ENCODE measurements at places on chromosomes 5 and 9.

GRCh38 chr5:159098603-159099436, 896 bp downstream of the EBF1 start:
- DNase-seq, result no peak

DNA sequence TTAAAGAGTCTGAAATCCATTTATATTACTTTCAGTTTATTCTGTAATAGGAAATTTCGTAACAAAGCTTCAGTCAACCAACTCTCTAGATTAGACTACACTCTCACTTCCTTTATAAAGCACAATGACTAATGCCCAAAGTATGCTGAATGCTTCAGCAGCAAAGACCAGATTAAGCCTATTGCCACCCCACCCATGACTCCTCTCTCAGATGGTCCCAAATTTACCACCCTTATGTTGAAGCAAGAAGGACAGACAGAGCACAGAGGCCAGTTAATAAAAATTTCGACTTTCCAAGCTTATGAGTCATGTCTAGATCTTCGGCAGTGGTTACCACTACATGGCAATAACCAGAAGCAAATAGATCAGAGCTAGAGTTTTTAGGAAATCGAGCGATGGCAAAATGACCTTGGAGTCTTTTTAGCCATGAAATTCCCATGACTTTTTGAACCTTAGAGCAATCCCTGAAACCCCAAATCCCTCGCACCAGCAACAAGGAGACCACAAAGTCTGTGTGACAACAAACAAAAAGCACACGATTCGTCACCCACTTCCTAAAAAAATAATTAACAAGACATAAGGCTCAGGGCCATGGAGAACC, 287.8 kb upstream of the RASA1 start:
- DNase-seq, result peak; percentile 63

DNA sequence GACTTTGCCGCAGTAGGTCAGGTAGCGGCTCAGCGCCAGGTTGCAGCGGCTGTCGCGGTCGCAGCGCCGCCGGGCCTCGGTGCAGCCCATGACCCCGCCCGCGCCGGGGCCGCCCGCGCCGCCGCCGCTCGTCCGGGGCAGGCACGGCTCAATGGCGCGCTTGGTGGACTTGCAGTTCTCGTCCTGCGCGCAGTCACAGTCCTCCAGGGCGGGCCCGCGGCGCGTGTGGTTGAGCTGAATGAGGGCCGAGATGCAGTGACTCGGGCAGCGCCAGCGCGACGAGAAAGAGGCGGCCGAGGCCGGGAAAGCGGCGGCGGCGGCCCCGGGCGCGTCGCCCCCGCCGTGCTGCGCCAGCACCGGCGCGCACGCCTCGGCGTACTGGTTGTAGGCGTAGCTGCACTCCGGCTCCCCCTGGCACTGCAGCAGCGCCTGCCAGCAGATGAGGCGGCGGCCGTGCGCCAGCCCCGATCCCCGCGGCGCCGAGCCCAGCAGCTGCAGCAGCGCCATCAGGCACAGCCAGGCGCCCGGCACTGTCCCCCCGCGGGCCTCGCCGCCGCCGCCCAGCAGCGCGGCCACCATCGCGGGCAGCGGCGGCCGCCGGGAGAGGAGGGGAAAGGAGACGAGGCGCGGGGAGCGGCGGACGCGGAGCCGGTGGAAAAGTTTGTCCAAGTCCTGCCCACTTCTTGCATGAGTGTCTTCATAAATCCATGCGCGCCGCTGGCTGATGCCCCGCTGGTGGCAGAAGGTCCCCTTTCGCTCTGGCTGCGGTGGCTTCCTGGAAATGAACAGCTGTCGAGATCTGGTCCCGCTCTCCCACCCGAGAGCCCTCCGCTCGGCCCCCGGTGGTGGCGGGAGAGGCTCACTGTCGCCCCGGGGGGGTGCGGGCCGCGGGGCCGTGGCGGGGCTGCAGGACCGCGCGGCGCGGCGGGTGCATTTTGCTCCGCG, 833 bp downstream of the GAS1 start:
- no peak for DNase-seq

GRCh38 chr5:40080191-40080590, 599.5 kb upstream of the PTGER4 start:
- DNase-seq, result no peak

DNA sequence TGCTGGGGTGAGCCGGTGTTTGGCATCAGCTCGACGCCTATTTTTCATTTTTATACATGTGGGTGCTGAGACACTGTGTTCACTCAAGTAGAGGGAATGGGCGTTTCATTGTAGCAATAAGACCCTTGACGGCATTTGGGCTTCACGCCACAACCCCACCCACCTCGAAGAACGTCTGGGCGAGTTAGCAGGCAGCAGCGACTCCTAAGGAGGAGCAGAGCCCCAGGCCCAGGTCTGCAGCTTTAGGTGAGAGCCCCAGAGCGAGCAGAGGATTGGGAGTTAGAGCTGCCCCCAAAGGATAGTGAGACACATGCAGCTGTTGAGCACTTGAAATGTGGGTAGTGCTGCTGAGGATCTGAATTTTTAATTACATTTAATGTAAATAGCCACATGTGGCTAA, 1.6 kb upstream of the ZFP62 start:
- DNase-seq, result no peak

Measured in right atrium auricular region (tissue), 2 donors.